SJCRH30 (cell line): ENCODE measurements at places on chromosomes 13 and 19.

- no peak for DNase-seq
These were observed 46.3 kb downstream of the CCNE1 start for GRCh38 chr19:29858000-29858596.

DNA sequence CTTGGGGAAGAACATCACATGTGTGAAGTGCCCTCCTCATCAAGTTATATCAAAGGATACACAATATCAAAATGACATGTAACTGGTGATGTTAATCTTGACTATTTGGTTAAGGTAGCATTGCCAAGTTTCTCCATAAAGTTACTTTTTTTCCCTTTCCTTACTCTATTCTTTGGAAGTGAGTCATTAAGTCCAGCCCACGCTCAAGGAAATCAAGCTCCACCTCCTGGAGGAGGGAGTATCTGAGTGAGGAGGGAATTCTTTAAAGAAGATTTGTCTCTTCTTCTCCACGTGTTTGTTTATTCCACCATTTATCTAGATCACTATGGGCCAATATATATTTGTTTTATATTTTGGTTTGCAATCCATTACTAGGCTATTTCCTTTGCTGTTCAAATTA, 33.6 kb upstream of the FNDC3A start:
- no peak for DNase-seq

DNA sequence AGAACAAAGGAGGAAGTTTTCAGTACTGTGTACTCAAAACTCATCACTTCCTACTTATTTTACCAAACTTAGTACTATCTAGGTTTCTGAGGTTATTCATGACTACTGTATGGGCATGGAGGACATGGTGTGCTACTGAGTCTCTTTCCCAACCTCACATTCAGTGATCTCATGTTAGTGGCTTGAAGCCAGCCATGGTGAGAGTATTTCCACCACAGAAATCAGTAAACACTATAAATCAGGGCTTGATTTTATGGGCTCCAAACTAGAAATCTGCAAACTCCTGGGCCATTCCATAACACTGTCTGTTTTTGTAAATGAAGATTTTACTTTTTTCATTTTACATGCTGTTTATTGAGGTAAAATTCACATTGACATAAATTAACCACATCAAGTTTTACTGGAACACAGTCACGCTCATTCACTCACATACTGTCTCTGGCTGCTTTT, 19.7 kb downstream of the MED26 start:
- no peak for DNase-seq

DNA sequence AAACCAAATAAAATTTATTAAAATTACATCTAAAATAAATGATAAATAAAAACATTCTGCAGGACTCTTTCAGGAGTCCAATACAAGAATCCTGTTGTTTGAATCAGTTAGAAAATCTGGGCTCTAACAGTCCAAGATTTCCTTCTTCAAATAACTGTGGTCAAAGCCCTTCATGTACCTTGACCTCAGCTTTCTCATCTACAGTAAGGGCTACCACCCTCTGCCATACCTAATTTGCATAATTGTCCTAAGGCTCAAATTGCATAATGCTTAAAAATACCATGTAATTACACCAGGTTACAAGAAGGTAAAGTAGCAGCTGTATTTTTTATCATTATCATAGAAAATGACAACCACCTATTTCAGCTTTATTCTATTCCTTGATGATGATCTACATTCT, 54.3 kb downstream of the XPO4 start:
- DNase-seq: no peak

DNA sequence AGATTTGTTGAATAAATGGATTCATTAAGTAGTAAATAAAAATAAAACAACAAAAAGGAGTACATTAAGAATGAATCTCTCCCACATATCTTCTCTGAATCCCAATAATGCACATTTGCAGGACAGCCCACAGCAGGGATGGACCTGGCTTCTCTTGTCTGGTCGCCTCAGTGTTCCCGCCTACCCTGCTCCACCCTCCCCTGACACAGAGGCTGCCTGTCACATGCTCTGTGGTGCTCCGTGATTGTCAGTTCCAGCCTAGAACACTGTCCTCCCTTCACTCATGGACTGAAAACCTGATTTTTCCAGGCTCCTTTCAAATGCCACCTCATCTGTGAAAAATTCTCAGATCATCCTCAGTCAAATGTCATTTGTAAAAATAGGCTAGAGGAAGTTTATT, 94.5 kb upstream of the GPR12 start:
- DNase-seq: no peak

DNA sequence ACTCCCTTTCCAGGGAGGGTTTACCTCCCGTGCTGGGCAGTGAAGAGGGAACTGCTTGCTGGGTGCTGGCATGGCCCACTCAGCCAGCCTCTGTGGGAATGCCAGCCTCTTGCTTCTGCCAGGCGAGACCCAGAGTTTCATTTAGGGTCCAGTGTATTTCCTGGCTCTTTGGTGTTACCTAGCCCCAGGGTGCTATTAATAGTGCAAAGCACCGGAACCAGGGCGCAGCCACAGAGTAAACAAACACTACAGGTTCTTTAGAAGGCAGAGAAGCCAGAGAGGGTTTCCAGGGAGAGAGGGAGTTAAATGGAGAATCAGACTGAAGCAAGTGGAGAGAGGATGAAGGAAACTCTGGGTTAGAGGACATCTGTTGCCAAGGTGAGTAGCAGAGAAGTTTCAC, 74.9 kb upstream of the SPATA13 start:
- no peak for DNase-seq

DNA sequence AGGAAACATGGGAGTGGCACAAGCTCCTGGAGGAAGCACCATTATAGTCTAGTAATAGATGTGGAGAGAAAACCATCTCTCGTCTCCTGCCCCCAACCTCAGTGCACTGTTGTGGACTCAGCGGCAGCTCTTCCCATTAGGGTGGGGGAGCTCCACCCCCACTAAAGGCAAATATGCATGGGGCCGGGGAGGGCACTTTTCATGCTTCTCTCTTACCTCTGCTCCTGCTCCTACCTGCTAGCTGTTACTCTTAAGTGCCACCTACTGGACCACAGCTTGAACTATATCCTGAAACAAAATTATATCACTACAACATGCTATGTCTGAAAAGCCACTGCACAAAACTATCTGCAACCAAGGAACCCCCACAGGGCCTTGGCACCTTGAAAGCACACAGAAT, 112.6 kb upstream of the DACH1 start:
- peak; percentile 16 for DNase-seq

DNA sequence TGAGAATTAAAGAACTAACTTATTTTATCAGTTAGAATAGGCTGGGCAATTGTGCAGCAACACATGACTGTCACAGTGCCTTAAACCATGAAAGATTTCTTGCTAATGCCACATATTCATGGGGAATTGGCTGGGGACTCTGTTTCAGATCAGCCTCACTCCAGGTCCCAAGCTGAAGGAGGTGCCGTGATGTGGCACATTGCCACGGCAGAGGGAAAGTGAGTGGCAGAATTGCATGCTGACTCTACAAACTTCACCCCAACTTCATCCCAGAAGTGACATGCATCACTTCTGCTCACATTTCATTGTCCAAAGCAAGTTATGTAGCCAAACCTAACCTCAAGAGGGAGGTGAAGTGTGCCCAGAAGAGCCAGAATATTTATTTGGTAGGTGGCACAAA, 37.8 kb downstream of the OLFM4 start:
- DNase-seq: no peak

DNA sequence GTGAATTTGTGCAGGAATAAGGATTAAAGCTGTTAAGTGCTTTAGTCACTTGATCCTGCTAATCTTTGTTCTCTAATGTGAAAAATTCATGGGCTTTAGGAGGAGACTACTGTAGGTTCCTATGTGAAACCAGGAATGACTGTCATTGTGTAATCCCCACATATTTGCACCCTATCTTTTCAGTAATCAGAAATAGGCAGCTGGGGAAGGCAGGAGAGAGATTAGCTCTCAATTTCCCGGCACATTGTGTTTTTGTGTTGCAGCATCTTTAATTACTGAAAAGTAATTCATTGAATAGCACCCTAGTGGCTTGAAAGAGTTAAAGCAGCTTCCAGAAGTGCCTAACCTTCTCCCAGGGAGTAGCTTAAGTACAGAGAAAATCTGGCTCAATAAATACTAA, 282.9 kb downstream of the OLFM4 start:
- no peak for DNase-seq

GRCh38 chr13:85368686-85369085, 430.5 kb downstream of the SLITRK6 start:
- DNase-seq: no peak

GRCh38 chr13:35179494-35179893, 237.4 kb downstream of the NBEA start:
- no peak for DNase-seq

DNA sequence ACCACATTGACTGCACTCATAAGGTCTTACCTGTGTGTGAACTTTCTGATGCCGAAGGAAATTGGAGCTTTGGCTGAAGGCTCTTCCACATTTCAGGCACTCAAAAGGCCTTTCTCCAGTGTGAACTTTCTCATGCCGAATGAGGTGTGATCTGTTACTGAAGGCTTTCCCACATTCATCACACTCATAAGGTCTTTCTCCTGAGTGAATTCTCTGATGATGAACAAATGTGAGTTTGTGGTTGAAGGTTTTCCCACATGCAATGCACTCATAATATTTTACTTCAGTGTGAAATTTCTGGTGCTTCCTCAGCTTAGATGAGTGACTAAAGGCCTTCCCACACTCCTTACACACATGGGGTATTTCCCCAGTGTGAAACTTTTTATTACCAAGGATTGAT, 5.7 kb downstream of the ZNF132 start:
- DNase-seq: no peak

DNA sequence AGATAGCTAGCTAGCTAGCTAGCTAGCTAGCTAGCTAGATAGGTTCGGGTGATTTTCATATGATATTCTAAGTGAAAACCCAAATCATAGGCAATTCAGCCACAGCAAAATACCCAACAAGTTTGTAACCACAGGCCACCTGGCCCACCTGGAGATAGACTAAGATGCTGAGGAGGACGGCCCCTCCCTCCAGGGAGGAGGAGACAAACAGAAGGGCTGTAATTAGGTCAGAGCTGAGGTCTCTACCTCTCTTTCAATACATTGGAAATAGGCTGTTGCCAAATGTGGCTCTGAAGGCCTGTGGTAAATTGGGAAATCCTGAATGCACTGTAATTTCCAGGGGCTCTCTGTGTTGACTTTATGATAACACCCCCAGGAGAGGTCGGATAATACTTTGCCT, 382.2 kb downstream of the FGF9 start:
- no peak for DNase-seq

- DNase-seq: no peak
These were observed 264.2 kb upstream of the EDNRB start for GRCh38 chr13:78182813-78183212.

- DNase-seq: peak; percentile 97
These were observed at the start of gene PBX4 for GRCh38 chr19:19618219-19619051. Gene PBX4 (minus strand): TSS chr19:19618687. CDS start chr19:19618629, 58 bp downstream.

GRCh38 chr13:94709001-94709834, 3.1 kb downstream of the SOX21 start:
- no peak for DNase-seq

GRCh38 chr13:99985241-99985874, 3.8 kb downstream of the ZIC2 start:
- DNase-seq: no peak

- DNase-seq: no peak
These were observed 8.1 kb downstream of the CHST8 start for GRCh38 chr19:33629826-33630375.

DNA sequence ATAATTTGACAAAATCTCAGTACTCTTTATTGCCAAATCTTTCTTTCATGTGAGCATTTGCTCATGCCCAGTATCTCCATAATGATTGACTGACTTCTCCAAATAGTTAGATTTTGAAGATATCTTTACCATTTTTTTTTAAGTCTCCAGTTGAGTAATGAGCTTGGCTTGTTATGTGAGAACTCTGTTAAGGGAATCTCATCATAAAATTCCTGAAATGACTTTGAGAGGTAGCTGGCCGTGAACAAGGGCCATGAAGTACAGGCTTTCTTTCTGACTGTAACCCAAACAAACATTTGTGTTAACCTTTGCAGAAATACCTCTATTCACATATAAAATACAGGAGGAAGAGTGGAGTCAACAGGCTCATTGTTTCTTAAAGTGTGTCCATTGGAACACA, 449.7 kb downstream of the IRS2 start:
- no peak for DNase-seq

- DNase-seq: no peak
These were observed 87.2 kb upstream of the TNFSF11 start for GRCh38 chr13:42486711-42487198.

GRCh38 chr19:32672841-32673240, 2.1 kb downstream of the ANKRD27 start:
- DNase-seq: no peak

DNA sequence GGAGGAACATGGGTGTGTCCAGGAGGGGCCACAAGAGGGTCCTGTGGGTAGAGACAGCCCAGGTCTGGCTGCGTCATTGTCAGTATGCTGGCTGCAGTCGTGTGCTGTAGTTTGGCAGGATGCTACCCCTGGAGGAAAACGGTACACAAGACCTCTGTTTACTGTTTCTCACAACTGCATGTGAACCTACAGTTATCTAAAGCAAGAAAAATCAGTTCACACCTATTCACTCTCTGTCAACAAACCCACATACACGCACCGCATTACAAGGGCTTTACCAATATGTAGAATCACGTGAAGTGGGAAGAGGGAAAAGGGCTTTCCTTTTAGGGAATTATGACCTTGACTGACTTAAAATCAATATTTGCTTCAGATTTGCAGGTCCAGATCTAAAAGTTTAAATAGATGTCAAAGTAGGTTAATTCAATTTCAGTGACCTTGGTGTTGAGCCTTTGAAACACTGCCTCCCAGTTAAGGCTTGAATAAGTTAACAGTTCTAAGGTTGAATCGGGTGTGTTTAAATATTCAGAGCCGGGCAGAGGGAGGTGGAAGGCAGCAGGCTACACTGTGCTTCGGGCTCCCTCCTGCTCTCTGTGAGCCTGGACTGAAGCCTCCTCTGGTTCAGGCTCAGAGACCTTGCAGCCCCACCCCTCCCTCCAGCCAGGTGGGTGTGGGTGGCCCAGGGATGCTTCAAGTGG, 17.2 kb upstream of the MCF2L start:
- no peak for DNase-seq
